Activated CD4-positive, alpha-beta T cell treated with anti-CD3 and anti-CD28 coated beads, Interleukin-2, amount 50 U/mL, for 16 hours (primary cell): ENCODE measurements at places on chromosomes 7 and 10.

DNA sequence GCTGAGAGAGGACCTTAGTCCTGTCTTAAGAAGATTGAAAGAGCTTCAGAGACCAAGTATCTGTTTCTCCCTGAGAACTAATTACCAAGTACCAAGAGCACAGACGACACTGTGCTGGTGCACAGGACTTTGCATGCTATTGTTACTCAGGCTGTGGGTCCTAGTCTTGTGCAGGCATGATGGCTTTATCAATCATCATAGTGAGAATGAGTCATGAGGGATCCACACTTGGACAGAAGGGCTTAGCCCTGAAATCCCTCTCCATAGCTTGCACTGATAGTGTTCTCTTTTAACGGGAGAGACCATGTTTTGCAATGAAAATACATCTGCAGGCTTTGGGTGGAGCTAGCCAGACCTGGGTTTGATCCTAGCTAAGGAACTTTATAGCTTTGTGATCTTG lies 93.3 kb downstream of the SORCS3 start:
- no peak for DNase-seq

DNA sequence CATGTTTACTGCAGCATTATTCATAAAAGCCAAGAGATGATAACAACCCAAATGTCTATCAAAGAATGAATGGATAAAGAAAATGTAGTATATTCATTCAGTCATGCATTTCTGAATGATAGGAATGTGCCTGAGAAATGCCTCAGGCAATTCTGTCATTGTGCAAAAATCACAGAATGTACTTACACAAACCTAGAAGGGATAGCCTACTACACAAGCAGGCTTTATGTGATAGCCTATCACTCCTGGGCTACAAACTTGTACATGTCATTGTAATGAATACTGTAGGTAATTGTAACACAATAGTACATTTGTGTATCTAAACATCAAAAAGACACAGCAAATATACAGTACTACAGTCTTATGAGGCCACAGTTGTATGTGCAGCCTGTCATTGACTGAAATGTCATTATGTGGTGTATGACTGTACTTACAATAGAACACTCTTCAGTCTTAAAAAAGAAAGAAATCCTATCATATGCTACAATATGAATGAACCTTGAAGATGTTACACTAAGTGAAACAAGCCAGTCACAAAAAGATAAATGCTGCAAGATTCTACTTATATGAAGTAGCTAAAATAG lies 141.8 kb upstream of the GPR22 start:
- no peak for DNase-seq

DNA sequence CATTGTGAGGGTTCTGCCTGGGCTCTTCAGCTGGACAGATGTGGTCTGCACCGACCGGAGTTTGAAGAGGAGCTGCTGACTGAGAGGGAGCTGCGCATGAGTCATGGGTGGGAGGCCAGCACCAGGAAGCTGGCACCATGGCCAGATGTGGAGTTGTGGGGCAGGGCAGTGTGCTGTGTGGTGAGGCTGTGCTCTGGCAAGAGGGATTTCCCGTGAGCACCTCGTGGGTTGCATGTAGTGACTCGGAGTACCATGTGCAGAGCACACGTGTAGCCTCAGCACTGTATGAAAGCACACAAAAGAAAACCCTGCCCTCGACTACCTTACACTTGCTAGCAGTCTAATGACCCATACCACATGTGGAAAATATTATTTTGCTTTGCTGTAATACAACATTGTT lies 103.4 kb downstream of the WNT2 start:
- no peak for DNase-seq

GRCh38 chr10:48288661-48289060 lies 14.2 kb upstream of the FRMPD2 start:
- no peak for DNase-seq

- DNase-seq: peak; percentile 85
These were observed 3.3 kb downstream of the MAP3K8 start for GRCh38 chr10:30437031-30437841.

GRCh38 chr10:88386821-88387773 lies 196.0 kb downstream of the RNLS start:
- peak; percentile 21 for DNase-seq

DNA sequence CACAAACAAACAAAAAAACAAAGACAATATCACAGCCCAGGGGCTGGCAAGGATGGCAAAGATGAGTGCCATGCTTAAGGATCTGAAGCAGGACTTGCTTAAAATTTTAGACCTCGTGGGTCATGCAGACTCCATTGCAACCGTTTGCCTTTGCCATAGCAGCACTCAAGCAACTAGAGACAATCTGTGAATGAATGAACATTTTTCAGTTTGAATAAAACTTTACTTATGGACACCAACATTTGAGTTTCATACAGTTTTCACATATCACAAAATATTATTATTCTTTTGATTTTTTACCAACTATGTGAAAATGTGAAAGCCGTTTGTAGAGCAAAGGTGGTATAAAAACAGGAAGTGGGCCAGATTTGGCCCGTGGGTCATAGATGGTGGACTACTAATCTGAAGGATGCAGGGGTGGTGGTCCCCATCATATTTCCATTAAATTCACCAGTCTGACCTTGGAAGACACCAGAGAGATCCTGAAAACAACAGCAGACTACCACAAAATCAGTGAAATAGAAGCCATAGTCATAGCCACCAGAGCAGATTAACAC lies 8.3 kb upstream of the RBM17 start:
- no peak for DNase-seq

- DNase-seq: peak; percentile 85
These were observed 10.3 kb upstream of the STK17A start for GRCh38 chr7:43572516-43573049.

GRCh38 chr10:91159254-91159783 lies 61.1 kb upstream of the PCGF5 start:
- DNase-seq: no peak

DNA sequence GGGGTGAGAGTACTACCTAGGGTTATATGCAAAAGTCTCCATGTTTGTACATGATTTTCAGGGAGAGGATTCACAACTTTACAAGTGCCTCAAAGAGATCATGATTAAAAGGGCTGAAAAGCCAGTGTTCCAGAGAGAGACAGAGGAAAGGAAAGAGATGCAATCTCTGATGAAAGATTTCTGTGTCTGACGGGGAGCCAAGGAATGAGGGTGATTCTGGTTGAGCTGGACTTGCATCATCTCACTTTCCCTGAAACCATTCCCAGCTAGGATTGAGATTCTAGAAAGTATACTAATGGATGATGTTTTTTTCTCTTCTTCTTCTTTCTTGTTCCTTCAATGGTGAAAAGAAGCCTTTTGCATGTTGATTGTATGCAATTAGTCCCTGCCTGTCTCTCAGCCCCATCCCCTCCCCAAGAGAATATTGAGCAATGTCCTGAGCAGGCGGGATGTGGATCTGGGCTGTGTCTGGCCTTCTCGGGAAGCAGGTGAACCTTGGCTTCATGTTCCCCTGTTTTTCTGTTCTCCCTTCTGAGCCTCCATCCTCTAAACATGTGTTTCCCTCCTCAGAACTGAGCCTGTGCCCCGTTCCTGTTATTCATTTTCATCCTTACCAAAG lies 186.1 kb downstream of the ZNF365 start:
- DNase-seq: no peak

GRCh38 chr7:45691155-45691656 lies 117.0 kb downstream of the ADCY1 start:
- DNase-seq: no peak

DNA sequence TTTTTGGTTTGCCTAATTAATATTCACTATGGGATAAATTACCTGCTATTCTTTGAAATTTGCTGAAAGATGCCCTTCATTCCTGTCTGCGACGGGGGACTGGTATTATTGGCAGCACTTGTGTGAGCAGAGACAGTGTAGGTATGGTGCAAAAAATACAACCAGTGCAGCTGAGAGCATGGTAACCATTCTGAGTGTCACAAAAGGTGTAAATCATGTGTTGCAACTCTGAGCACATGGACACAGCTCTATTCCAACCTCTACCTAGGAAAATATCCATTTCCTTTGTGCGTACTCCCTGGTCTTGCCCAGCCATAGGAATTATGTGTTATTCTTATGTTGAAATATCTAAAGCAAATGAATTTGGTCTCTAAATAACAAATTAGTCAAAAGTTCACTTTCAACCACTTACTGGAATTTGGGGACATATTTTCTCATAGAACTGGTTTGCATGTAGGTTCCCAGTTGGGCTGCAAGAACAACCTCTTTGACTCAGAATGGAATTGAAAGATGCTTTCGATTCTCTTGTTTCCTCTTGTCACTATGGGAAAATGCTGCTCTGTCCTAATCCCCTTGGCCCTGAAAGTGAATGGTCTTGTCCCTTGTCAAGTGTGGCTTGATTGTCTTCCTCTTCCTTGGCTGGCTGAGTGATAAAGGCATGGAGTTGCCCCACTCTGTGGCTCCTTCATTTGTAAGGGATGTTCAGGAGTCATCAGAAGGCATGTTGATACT lies 57.0 kb downstream of the CELF2 start:
- DNase-seq: peak; percentile 16

GRCh38 chr10:36344240-36345174 lies 702.4 kb upstream of the FZD8 start:
- no peak for DNase-seq

GRCh38 chr10:132554991-132555647 lies 17.5 kb downstream of the INPP5A start:
- no peak for DNase-seq

DNA sequence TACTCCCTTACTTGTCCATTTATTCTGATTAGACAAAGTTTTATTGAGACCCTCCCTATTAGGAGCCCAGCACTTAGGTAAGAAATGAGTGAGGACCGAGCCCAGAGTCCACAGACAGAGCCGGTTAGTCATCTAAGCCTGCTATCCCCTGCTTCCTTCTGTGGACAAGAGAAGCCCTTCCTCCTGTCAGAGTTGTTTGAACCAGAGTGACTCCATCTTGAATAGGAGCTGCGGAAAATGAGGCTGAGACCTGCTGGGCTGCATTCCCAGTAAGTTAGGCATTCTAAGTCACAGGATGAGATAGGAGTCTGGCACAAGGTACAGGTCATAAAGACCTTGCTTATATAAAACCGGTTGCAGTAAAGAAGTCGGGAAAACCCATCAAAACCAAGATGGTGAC lies 109.1 kb downstream of the CPXM2 start:
- DNase-seq: no peak

- no peak for DNase-seq
These were observed at the start of gene SH2D4B for GRCh38 chr10:80537736-80538480. TSS of gene SH2D4B (plus strand) at chr10:80537902. CDS start at chr10:80538332, 430 bp downstream.

DNA sequence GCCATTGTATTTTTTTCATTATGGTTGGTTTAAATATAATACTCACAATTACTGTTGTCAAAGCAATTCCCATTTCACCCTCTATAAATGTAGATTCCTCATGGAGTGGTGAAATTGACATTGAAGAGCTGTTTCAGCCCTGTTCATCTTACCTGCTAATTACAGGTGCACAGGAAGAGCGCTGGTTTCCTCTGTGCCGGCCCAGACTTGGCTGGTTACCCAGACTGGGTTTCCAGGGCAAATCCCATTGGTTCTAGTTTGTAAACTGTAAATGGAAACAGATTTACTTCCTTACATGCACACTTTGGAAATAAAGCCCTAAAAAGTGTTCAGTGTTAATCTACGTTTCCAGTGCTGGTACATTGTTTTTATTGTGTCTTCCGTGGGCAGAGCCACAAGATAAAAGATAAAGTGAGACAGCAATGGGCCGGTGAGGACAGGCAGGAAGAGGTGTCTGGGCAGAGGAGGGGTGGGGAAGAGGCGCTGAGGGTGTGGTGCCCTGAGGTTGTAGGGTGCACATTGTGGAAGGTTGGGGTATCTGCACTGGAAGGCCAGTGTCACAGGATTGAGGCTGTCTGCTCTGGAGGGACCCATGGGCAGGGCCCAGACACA lies 71.6 kb upstream of the ZPBP start:
- DNase-seq: no peak
